NCI-H1105 (cell line): ENCODE measurements at places on chromosomes 3 and 15.
A peak's percentile ranks its signal among the peaks of the same experiment; 100 is the strongest.

GRCh38 chr3:45537970-45538640 lies 56.4 kb upstream of the LIMD1 start:
- DNase-seq, result no peak

- DNase-seq, result no peak
Measured at GRCh38 chr15:72845981-72846383, 62.4 kb upstream of the ADPGK start.

- DNase-seq, result peak; percentile 36
Measured at GRCh38 chr15:58039079-58040035, 26.2 kb downstream of the ALDH1A2 start.

GRCh38 chr3:167318306-167318705 lies 61.8 kb downstream of the ZBBX start:
- no peak for DNase-seq
